Uterus (tissue), 4 donors: ENCODE measurements at places on chromosomes 5 and 9. TPM values are rescaled to one million over a fixed set of nuclear protein-coding genes. Genes with fewer than 3 reads are reported as not detected.

ESM1 gene
- total RNA-seq: 2.1 TPM

GRCh38 chr9:124017929-124018729 is 6.6 kb downstream of the LHX2 start:
- no peak for DNase-seq

DNA sequence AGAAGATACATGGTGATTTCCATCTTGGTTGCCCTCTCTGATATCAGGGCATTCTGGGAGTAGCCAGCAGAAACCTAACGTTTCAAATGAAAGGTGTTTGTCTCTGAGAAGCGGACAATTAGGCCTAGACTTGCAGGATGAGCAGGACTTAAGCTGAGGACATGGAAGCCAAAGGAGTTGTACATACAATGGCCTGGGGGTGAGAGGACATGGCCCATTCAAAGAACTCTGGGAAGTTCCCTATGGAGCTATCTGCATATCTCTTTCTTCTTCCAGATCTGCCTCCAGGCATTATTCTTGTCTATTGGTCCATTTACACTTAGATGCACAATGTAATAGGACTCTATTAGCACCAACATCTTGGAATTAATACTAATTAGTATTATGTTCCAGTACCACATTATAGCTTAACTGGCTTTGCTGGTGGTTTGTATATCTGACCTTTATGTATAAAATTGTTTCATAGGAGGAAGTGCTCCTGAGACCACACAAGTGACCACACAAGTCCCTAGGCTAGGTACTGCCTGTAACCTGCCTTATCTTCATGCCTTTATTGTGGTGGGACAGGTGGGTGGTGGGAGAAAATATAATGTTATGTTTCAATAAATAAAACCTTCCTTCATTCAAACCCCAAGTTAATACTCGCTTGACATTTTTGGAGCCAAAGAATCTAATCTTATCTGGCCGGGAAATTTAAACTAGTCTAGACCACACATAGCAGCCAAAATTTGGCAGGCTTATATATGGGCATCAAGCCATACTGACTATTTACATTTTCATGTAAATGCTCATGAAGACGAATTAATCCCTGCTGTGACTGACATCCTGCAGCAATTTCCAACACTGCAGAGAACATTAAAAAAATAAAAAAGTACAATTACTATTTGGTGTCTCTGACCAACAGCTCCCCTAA is 52.1 kb upstream of the EQTN start:
- DNase-seq: no peak

GRCh38 chr5:44727100-44727499 is 81.6 kb upstream of the MRPS30 start:
- no peak for DNase-seq

DNA sequence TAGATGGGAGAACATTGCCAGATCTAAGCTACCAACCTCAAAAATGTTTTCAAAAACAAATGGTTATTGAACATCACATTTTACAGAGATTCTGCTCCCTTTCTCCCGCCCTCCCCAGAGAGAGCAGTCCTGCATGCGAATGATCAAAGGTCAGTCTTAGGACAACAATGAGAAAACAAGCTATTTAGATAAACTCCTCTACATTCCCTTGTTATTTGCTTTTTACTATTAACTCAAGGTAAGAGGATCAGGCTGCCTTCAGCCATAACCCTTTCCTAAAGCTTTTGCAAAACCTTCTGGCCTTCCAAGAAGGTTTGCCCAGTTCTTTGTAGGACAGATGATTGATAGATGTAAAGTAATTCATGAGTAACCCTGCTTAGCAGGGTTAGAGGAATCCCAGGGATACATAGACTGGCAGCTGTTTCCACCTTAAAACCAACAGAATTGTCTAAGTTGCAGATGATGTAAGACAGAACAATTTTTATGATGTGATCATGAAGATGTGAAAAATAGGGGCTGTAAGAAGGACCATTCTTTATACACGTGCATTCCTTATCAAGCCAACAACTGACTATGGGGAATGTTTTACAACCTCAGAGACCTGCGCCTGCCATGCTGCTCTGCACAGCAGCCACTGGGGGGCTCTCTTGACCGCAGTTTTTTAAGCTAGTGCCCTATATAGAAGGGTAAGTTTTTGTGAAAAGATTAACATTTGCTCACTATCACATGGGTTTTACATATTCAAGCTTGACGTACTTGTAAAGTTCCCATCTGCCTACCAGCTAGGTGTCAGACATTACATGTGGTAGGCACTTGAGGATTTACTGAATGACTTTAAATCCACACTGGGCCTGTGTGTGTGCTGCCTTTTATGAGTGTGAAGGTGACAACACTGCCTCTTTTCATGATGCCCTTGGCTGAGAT is 2.3 kb upstream of the ZNF782 start:
- DNase-seq: no peak

DNA sequence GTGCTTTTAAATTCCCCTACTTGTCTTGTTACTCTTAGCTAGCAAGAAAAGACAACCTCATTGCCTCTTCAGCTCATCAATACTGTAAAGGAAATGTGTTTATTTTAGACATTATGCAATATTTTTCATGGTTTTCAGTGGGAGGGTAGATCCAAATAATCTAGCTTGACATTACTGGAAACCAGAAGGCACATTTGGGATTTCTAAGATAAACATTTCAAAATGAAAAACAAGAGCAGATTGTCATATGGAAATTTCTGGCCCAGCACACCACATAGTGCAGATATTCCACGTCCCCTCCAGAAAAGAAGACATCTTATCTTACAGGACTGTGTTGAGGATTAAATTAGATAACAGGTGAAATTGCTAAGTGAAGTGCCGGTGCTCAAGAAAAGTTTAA is 296.9 kb downstream of the MSX2 start:
- DNase-seq: no peak

- DNase-seq: no peak
Measured at GRCh38 chr5:98775246-98776065, 2.0 kb downstream of the RGMB start.

GRCh38 chr5:10985721-10986110 is 224.7 kb upstream of the DAP start:
- DNase-seq: no peak

GRCh38 chr5:132501961-132502931 is 11.7 kb upstream of the IRF1 start:
- DNase-seq: no peak

GRCh38 chr5:94670726-94671125 is 52.3 kb downstream of the SLF1 start:
- no peak for DNase-seq

GTF2H2C gene
- 4.9 TPM for total RNA-seq

DNA sequence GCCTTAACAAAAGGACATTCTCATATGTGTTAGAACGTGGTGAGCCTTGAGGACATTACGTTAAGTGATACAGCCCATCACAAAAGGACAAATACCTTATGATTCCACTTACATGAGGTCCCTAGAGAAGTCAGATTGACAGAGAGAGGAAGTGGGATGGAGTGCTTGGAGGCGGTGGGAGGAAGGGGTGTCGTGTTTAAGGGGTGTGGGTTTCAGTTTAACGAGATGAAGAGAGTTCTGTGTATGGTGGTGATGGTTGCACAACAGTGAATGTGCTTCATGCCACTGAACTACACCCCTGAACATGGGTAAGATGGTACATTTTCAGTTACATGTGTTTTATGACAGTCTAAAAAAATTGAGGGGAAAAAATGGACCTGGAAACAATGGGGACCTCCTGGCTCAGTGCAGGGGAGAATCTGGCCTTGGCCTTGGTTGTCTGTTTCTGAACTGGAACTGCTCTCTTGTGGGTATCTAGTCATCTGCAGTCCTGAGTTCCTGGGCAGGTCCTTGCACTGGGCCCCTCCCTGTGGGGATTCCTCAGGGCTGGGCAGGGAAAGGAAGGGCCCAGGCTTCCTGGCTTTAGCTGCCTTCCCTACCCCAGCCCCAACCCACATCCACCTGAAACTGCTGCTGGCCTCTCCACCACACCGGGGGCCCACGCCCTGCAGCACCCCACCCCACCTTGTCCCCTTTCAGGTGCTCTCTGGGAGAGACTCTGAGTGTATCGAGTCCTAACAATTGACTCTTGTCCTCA is 17.8 kb downstream of the LRRC8A start:
- DNase-seq: no peak

RNF180 gene
- total RNA-seq: 18.8 TPM

DNA sequence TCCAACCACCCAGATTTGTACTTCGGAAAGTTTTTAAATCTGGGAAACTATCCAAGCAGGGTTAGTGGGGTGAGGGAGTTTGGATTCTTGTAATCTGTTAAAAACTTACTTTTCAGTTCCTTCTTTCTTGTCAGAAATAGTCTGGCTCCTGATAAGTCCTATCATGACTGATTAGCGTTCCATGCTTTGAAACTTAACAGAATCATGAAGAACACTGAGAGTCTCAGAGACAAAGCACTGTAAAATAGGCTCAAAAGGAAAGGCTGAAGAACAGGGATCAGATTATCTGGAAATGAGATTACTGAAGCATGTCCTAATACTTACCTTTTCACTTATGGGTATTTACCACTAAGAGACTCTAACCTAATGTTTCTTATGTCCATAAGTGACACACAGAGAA is 242.5 kb downstream of the ARRDC3 start:
- DNase-seq: no peak

LURAP1L gene
- total RNA-seq: 11.8 TPM

DNA sequence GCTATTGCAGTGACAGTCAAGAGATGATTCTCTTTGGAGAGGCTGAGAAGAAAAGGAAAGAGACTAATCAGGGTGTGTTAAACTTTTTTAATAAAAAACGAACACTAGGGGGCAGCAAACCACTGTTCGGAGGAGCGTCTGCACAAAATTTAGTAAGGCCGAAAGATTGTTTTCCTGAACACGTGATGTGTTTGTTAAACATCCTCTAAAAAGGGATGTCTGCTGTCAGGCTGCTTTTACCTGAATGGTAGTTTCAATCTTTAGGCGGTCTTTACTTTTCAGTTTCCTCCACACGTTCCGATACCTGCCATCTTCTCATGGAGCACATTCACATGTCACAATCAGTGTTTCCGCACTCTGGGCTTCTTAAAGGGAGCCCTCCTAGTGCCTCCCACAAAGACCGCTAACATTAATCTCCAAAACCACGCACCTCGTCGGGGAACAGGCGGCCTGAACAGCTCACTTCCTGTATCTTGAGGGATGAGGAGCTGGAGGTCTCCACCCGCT is 125.2 kb downstream of the GPBP1 start:
- DNase-seq: peak; percentile 26

GRCh38 chr5:58675341-58675740 is 92.5 kb downstream of the RAB3C start:
- no peak for DNase-seq

NDUFB6 gene
- total RNA-seq: 181 TPM
